ENCODE measurements at places on chromosomes 5 and 9.

GRCh38 chr5:132301344-132302271 lies 7.4 kb downstream of the SLC22A4 start:
- no peak for DNase-seq

GRCh38 chr5:43432486-43433375 lies 20.5 kb upstream of the CCL28 start:
- peak; percentile 86 for DNase-seq

DNA sequence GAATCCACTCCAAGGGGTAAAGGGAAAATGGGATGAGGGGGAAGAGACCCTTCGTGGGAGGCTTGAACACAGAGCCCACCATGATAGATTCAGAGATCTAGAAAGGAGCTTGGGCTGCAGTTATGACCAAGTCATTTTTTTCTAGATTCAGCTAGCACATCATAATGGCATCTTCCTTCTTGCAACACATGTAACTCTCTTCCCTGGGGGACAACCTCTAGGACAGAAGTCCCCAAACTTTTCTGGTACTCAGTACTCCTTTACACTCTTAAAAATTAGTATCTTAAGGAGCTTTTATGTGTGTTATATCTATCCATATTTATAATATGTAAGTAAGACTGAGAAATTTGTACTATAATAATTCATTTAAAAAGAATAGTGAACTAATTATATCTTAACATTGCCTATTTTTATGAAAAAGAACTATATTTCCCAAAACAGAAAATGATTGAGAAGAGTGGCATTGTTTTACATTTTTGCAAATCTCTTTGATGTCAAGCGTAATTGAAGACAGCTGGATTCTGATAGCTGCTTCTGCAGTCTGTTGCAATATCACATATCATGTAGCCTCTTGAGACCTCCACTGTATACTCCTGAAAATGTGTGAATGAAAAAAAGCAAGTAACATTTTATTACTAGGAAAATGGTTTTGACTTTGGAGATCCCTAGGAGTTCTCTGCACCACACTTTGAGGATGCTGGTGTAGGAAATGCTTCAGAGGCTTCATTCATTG lies 875 bp downstream of the ACO1 start:
- DNase-seq = peak; percentile 56

GRCh38 chr5:133715616-133716015 lies 103.3 kb upstream of the FSTL4 start:
- DNase-seq = no peak

DNA sequence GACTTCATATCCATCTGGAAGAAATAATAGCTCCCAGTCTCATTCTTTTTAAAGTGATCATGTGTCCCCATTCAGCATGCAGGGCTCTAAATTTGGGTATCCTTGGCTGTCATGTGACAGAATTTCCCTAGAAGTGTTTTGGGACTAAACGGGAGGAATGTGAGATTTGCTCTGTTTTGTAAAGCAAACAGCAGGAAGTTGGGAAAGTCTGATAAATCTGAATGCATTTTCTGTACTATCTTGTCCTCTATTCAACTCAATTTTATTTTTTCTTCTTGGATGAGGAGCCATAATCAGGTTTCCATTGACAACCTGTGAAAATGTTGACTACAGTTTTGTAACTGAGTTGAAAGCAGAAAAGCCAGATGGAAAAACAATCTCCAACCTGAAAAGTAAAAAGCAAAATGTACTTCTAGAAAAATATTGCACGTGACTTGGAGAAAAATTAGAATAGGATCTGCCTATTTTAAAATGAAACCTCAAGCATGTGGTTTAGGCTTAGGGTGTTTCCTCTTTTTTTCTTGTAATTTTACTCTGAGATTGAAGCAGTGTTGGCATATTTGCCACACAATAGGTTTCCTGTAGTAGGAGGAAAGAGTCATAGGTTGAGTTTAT lies 76.2 kb upstream of the IL6ST start:
- DNase-seq = peak; percentile 26
